Stimulated activated CD4-positive, alpha-beta T cell treated with anti-CD3 and anti-CD28 coated beads, TNF-alpha, amount 100 ng/mL, for 1 hour (primary cell): ENCODE measurements at places on chromosomes 7 and 10.
A peak's percentile ranks its signal among the peaks of the same experiment; 100 is the strongest.

DNA sequence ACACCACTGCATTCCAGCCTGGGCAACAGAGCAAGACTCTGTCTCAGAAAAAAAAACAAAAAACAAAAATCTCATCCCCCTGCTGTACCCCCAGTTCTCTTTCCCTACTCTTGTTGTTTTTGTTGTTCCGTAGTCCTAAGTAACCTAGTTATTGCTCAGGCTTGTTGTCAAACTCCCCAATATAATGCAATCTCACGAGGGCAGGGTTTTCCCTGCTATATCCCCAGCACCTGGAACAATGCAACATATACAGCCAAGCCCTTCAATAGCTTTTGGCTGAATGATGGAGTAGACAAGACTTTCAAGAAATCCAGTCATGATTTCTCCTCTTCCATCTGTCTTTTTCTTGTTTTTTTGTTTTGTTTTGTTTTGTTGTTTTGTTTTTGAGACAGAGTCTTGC is 10.2 kb downstream of the ACSL5 start:
- no peak for DNase-seq

DNA sequence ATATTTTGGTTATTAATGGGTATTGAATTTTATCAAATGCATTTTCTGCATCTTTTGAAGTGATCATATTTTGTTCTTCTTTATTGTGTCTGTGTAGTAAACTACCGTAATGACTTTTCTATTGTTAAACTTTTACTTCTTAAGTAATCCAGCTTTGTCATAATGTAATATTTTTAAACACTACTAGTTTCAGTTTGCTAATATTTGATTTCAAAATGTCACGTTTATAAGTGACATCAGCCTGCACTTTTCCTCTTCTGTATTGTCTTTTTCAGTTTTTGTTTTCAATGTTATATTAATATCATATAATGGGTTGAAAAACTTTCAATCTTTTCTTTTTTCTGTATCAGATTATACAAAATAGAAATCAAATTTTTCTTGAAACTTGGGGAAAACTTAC is 71.6 kb upstream of the ANKRD1 start:
- no peak for DNase-seq

DNA sequence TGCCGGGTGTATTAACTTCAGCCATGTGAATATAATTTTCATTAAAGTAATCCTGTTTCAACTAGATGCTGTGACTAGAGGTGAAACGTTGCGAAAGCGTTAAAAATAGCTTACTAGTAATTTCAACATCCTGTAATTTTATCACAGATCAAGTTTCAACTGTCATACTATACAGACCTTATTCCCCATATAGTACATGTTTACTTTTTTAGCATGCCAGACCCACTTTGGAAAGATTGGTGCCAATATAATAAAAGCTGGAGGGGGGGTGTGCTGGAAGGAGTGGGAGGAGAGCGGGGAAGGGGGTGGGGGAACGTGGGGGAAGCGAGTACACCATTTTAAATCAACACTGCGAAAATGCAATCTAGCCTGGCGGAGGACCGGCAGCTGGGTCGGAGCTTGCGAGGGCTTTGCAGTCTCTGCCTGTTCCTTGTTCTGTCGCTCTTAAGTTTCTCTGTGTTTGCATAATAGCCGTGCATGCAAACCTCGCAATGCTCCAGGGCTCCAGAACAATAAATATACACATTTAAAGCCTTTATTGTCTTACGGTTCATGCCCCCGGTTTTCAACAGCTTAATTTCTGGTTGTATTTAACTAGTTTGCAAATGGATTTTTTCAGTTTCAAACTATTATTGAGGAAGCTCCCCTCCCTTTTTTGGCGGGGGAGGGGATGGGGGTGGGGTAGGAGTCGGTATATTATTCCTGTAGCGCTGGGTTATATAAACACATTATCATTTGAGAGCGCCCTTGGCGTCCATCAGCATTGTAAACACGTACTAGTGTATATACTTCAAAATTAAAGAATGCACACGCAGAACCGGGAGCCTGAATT is 1.3 kb upstream of the ARID5B start:
- DNase-seq, result no peak

DNA sequence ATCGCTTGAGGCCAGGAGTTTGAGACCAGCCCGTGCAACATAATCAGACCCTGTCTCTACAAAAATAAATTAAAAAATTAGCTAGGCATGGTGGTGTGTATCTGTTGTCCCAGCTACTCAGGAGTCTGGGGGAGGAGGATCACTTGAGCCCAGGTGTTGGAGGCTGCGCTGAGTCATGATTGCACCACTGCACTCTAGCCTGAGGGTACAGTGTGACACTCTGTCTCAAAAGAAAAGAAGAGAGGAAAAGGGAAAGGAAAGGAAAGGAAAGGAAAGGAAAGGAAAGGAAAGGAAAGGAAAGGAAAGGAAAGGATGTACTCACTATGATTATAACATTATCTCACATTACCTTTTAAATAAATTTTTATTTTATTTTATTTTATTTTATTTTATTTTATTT is 56.5 kb upstream of the MPP7 start:
- no peak for DNase-seq

DNA sequence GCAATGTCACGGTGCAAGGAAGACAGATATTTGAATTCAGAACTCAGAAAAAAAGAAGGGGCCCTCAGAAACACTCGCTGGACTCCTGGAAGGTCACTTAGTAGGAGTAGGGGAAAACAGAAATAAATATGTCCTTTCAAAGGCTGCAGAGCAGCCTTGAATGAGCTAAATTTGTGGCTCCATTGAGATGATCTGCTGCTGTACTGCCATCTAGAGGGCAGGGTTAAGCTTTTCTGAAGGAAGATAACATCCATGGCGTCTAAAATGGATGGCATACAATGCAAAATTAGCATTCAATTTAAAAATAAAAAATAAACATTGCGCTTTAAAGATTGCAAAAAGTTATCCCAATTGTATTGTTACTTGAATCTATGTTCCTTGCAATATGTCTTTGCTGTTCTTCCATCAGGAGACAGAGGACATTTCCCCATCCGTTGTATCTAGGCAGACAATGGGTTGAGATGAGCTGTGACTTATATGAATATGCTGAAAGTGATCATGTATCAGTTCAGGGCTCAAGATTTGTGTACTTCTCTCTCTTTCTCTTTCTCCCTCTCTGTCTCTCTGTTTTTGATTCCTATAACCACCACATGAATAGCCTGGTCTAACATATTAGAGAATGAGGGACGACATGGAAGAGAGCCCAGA is 642.2 kb downstream of the SH2D4B start:
- DNase-seq, result no peak

DNA sequence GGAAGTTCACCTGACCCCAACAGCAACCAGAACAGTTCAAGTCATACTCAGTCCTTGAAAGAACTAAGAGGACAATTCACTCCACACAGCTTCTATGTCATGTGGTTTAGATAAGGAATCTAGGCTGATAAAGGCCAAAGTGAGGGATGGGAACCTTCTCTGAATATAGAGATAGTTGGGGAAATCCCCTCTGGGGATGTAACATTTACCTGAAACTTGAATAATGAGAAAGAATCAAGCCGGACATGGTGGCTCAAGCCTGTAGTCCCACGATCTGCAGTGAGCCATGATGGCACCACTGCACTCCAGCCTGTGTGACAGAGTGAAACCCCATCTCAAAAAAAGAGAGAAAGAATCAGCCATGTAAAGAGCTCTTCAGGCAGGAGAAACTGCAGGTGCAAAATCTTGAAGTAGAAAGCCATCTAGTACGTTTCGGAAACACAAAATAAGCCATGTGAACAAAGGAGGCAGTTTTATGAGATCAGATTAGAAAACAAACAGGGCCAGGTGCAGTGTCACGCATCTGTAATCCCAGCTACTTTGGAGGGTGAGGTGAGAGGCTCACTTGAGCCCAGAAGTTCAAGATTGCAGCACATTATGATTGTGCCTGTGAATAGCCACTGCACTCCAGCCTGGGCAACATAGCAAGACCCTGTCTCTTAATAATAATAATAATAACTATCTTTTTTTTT is 4.5 kb upstream of the DNMBP start:
- DNase-seq, result no peak

DNA sequence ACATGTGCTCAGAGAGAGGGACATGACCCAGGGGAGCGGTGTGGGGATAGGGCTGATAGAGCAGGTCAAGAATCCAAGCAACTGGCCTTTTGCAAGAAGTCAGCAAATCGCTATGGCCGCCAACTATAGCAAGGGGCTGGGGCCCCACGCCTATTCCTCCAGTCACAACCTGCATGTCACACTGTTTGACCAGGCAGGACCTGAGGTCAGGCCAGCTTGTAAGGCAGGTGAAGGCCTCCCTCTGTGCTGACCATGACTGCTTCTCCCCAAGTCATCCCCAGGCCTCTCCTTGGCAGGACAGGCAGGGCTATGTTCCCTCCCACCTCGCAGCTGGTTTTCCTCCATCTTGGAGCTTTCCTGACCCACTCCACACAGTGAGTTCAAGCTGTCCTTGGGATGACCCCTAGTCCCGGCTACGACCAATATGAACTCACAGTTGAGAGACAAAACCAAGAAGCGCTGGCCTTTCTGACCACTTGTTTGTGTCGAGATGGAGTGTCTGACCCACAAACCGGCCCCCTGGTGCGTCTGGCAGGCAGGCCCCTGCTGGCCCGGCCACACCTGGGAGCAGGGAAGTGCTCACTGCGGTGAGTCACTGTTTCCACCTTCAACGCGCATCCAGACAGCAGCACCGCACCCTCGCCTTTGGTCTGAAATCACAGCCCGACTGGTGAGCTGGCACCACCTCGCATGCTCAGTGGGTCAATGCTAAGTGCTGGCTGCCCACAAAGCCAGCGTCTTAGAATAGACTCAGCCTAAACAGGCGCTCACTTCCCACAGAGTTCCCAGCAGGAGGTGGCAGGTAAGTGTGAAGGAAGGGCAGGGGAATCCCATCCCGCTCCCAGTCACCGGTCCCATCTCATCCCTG is 81.4 kb downstream of the VWA2 start:
- DNase-seq, result no peak

DNA sequence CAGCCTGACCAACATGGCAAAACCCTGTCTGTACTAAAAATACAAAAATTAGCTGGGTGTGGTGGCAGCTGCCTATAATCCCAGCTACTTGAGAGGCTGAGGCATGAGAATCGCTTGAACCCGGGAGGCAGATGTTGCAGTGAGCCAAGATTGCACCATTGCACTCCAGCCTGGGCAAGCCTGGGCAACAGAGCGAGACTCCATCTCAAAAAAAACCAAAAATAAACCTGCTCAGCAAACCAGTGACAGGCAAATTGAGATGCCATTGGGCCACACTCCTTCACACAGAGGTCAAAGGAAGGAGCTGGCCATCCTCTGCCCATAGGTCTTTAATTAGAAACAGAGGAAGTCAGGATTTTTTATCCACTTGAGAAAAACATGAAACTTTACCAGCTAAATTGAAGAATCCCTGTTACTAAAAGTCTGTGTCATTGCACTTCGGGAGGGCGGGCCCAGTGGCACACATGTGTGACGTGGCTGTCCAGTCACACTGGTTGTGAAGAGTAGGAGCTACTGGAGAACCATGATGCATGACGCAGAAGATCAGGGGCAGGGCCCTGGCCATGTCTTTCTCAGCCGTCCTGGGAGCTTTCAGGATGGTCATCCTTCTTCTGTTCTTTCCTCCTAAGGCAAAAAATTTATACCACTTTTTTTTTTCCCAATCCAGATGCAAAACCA is 118.3 kb upstream of the ZNF438 start:
- no peak for DNase-seq

DNA sequence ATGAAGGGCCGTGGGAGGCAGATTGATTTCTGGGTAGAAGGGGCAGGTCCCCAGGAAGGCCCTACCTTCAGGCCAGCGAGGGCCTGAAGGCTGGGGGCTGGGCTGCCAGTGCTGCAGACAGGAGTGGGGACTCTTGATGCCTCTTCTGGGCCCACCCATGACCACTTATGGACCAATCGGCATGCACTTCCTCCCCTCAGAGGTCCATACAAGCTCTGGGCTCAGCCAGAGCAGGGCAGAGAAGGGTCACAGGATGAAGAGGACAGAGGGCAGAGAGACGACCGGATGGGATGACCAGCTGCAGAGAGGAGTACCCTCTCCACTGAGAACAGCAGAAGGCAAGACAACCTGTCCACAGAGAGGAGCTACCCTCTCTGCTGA is 120.1 kb downstream of the DYNC2I1 start:
- no peak for DNase-seq

DNA sequence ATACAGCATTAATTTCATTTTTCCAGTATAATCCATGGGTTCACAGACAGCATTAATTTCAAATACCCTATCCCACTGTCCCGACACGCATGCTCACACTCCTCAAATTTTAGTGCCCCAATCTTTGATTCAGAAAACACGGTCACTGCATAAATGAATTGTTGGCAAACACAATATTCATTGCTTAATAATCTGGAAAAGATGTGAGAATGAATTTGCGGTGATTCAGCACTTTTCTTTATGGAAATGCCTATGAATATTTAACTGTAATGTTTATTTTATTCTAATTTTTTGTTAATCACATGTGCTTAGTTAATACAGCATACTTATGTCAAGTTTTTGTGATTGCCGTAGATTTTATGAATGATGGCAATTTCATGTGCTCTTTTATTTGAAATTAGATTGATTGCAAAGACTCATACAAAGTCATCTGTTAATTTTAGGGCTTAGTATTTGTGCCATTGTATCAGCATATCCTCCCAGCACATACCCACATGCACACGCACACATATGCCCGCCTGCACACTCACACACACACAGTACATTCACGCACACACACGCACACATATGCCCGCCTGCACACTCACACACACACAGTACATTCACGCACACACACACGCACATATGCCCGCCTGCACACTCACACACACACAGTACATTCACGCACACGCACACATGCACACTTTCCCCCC is 35.1 kb downstream of the MACROH2A2 start:
- DNase-seq, result no peak

GRCh38 chr7:99624484-99624883 is 7.7 kb downstream of the ZSCAN25 start:
- peak; percentile 24 for DNase-seq

GRCh38 chr7:52017802-52018679 is 701.4 kb upstream of the COBL start:
- DNase-seq, result no peak

- no peak for DNase-seq
Measured at GRCh38 chr7:107643407-107643806, 17.2 kb upstream of the SLC26A4 start.

- DNase-seq, result no peak
Measured at GRCh38 chr10:79505829-79506228, 6.5 kb upstream of the EIF5AL1 start.

GRCh38 chr7:127935847-127936376 is 95.3 kb downstream of the LRRC4 start:
- DNase-seq, result no peak
